ENCODE measurements at places on chromosomes 12 and 14.
A peak's percentile ranks its signal among the peaks of the same experiment; 100 is the strongest.

DNA sequence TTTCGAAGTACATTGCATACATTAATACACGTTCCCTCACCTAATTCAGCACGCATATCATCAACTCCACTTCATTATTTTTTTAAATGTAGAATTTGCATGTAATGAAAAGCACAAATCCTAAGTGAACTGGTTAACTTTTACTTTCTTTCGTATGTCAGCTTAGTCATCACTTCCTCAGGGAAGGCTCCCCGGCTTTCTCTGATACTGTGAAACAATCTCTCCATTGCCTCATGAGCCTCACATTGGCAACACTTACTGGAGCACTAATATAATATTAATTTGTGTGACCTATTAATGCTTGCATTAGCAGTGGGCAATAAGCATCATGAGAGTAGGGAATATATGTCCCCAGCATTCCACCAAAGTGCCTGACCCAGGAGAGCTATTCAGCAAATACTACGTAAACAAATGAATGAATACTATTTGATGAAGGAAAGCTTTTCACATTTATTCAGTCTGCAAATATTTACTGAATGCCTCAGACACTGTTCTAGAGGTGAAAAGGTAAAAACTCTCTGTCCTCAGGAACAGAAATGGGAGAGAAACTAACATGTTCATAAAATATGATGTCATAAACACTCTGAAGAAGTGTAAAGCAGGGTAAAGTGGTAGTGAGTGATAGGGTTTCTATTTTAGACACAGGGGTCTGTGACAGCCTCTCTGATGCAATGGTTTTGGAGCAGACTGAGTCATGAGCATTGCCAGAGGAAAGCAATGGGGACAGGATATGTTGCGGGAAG is 327.5 kb upstream of the DIO2 start:
- DNase-seq = peak; percentile 10

DNA sequence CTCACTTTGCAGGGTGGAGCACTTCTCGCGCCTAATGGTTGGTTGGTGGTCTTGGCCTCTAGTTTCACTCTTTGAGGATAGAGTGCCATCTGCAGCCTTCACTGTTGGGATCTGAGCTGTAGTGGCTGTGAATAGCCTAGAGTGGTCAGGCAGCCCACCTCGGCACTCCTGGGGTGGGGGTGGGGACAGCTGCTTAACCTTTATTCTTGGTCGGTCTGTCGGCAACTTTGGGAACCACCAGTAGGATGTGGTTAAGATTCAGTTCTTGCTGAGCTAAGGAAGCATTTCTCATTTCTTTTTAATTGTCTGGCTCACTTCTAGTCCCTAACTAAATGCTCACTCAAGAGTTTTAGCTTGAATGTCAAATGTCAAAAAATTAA is 21.1 kb downstream of the TMBIM6 start:
- no peak for DNase-seq

DNA sequence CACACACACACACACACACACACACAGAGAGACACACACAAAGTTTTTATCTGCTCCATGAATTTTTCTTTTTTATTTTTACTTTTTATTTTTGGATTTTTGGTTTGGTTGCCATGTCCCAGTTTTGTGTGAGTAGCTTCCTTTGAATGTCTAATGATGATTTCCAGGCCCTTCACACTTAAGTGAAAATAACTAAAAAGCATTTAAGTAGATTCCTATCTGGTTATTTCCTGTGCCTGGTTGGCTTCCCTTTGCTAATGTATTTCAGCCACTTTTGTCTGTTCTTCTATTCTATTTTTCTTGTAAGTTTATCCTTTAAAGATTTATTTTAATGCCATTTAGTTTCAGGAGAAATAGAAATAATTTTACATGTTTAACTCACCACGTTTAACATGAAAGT is 755.4 kb downstream of the SLC6A15 start:
- no peak for DNase-seq

GRCh38 chr14:34374998-34375740 is 86.9 kb downstream of the SPTSSA start:
- DNase-seq = no peak

- DNase-seq = no peak
These were observed 403 bp upstream of the PNP start for GRCh38 chr14:20468764-20469241.

DNA sequence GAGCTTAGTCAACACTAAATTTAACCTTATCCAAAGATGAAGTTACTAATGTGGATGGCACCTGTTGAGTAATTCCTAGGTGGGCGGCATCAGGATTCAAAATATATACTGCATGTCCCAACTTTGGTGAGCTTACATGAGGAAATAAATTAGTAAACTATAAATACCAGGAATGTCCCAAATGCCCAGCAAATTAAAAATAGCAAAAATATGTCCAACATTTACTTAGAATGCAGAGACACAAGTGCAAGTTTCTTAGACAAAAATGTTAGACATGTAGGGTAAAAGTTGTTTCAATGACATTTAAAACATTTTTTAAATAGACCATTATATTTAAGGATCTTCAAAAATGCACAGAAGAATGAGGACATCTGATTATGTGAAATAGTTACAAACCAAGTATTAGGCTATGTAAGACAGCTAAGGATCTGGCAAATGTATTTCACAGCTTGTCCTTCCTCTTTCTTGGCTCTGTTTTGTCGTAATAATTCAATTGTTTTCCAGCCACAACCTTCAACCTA is 115.9 kb downstream of the NAV3 start:
- no peak for DNase-seq

DNA sequence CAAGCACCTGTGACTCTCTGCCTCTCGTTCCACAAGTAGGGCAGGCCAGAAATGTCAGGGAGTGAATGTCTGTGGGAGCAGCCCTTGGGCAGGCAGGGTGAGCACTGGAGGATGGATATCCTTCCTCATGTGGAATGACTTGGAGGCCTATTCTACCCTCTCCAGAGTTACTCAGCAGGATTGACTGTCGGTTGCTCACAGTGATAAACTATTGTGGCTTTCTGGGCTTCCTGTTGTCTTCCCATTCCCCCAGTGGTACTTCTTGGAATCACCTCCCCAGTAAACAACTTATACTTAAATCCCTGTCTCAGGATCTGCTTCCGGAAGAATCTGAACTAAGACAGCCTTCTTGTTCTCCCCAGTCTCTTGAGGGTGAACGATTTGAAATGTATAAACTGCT is 79.6 kb upstream of the MANSC4 start:
- no peak for DNase-seq

GRCh38 chr12:64097366-64098105 is 124.6 kb downstream of the KICS2 start:
- DNase-seq = peak; percentile 18

- DNase-seq = no peak
These were observed 3.1 kb downstream of the SLC25A29 start for GRCh38 chr14:100303179-100303578.

GRCh38 chr12:58283553-58283952 is 342.2 kb downstream of the ATP23 start:
- DNase-seq = no peak

- DNase-seq = no peak
These were observed 160.1 kb downstream of the TMX1 start for GRCh38 chr14:51400139-51400538.

GRCh38 chr12:29589851-29590250 is 92.4 kb upstream of the OVCH1 start:
- DNase-seq = no peak

GRCh38 chr12:53169644-53170043 is 10.9 kb upstream of the ZNF740 start:
- DNase-seq = no peak

DNA sequence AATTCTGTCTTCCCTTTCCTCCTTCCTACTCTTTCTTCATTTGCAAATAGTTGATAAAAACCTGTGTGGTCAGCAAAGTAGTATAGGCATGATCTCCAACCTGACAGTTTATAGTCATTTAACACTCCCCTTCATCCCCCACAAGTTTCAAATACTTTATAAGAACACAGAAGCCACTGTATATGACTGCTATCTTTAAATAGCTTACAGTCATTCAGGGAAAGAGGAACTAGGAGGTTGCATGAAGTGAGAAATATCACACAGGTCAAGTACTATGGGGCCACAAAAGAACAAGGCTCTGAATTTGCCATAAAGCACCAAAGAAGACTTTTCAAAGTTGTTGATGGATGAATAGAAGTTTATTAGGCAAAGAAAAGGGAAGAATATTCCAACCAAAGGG is 431.3 kb downstream of the NPAS3 start:
- no peak for DNase-seq

GRCh38 chr14:103456167-103456835 is 66.3 kb downstream of the CKB start:
- no peak for DNase-seq

DNA sequence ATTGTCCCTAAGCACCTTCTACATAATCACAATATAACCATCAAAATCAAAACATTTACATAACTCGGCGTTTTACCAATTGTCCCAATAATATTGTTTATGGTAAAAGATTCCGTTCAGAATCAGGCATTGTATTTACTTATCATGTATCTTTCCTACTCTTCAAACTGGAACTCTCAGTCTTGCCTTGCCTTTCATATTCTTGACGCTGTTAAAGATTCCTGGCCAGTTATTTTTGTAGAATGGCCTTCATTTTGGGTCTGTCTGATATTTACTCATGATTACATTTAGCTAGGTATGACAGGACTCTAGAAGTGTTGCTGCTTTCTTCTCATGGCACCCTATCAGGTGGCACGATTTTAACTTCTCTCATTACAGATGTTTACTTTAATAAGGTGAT is 850 bp upstream of the HEATR5A start:
- DNase-seq = no peak

DNA sequence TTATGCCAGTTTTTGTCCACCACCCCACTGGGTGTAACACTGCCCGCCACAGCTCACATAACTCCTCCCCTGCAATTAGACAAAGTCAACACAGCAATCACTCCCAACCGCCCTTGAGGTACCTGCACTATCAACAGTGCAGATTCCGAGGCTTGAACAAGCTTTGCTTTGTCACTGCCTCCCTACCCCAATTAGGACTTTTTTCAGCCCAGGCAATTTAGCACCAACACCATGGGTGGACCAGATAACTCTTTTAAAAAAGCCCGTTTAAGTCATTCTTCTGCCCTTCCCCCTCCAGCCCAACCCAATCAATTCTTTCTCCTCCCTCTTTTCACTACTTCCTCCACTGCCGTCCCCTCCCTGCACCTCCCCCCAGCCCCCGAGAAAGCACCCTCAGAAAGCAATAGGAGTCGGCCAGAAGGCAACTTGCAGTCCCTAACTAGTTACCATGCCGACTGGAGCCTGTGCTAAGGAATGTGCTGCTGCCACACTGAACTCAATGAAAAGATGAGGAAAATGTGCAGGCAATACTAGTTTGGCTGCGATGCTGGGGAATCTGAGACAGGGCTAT is 45.7 kb upstream of the OTX2 start:
- DNase-seq = peak; percentile 12

GRCh38 chr12:49368240-49368600 is 958 bp downstream of the SPATS2 start:
- no peak for DNase-seq

DNA sequence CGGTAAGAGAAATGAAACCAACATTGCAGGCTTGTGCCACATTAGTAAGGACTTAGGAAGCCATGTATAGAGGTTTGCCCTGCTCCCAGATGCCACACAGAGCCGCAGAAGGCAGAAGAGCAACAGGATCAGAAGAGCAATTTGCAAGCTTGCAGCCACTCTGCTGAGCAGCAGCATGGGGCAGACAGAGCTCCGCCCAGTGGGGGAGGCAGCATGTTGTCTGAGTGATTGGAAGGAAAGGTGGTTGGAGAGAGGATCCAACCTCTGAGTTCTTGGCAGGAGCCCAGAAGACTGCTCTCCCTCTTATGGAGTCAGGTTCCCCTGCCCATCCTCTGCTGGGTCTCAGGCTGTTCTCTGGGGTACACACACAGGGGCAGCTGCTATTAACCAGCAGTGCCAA is 2.3 kb upstream of the KRT6A start:
- no peak for DNase-seq

GRCh38 chr12:127810041-127810440 is 456.9 kb upstream of the TMEM132C start:
- DNase-seq = peak; percentile 54

GRCh38 chr12:53145383-53146260 is 34.9 kb upstream of the ZNF740 start:
- DNase-seq = no peak

DNA sequence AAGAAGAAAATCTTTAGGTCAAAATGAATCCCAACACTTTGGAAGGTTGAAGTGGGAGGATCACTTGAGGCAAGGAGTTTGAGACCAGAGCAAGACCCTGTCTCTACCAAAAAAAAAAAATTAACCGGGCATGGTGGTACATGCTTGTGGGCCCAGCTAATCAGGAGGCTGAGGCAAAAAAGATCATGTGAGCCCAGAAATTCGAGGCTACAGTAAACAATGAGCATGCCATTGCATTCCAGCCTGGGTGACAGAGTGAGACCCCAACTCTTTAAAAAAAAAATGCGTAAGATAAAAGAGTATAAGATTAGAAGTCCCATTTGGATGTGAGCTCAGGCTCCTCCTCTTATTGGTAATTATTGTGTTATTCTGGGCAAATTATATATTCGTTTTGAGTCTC is 30.8 kb upstream of the EVL start:
- DNase-seq = no peak

GRCh38 chr12:9347328-9348127 is 139.3 kb upstream of the PZP start:
- no peak for DNase-seq

GRCh38 chr14:73760598-73761586 is 46.7 kb upstream of the PNMA1 start:
- DNase-seq = no peak

DNA sequence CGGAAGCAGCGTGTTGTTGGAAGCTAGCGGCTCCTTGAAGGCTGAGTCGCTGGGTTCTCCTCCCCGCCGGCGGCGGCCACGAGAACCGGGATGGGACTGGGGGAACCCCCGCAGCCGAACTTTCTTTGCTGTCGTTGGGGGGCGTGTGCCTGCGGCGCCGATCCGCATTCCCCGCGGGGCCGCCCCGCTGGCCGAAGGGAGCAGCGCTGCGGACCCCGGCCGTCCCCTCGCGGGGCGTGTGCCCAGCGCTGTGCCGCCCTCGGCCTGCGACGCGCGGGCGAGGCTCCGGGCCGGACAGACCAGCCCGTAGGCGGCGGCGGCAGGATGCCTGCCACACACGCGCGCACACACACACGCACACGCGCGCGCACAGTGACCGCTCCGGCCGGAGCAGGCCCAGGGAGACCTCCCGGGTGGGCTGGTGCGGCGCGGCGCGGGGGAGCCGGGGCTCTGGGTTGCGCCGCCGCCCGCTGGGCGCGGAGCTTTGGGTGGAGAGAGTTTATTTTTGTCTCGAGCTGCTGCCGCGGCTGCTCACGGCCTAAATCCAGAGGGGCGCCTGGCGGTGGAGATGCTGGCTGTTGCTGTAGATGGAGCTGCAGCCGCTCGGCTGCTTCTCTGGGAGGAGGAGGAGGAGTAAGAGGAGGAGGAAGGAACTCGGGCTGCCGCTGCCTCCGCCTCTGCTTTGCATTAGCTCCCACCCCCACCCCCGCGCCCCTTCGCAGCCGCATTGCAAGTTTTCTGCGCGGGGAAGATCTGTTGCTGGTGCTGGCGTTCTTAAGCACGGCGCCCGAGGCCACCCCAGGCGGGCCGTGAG is at the start of gene SAMD4A:
SAMD4A (plus strand) TSS at position 719 of the 814 bp plus-strand sequence. CDS start 789 bp downstream, outside the sequence.
- no peak for DNase-seq

DNA sequence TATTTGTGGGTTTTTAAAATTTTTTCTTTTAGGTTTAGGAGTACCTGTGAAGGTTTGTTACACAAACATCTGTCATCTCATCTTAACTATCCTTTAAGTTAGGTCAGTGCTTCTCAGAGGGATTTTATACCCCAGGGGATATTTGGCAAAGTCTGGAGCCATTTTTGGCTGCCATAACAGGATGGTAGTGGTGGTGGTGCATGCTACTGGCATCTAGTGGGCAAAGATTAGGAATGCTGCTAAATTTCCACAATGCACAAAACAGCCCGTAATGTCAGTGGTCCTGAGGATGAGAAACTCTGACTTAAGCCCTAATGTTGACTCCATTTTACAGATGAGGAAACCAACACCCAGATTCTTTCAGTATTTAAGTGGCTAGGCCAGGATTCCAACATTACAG is 85.2 kb upstream of the MYF6 start:
- no peak for DNase-seq

Data from SHP77 treated with DMSO at 0.1 percent for 48 hours (cell line).